Activated CD4-positive, CD25-positive, alpha-beta regulatory T cell treated with anti-CD3 and anti-CD28 coated beads, Interleukin-2, amount 50 U/mL, for 72 hours (primary cell): ENCODE measurements at places on chromosomes 3 and 15.

DNA sequence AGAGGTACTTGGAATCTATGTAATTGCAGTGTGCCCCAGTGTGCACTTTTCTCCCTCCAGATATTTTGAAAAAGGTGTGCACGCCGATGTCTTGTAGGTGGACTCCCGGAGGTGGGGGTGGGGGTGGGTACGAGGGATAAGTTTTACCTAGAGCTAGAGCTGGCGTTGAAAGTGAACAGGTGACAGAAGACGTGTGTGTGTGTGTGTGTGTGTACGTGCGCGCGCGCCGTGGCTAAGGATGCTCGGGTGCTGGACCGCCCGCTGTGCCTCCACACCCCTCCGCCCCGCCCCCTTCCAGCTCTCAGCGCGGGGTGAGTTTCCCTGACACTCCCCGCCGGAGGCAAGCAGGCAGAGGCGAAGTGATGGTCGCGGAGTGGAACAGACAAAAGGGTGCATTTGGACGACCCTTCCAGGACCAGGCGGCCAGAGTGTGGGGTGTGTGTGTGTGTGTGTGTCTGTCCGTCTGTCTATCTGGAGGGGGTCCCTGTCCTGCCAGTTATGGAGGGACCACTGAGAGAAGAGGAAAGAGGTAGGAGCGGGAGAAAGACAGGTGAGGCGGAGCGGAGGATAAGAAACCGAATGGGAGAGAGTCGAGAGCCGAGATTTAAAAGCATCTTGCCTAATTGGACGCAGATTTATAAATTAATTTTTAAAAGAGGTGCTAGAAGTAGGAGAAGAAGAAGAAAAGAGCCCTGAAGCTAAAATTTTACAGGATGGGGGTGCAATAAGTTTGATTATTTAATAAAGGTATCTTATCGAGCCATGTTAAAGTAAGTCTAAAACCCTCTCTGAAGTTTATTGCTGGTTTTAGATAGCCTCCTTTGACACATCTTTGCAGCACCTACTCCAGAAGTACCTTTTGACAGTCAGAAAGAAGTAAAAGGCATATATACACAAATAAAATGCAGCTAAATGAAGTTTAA lies 335.8 kb upstream of the THRB start:
- DNase-seq = no peak

DNA sequence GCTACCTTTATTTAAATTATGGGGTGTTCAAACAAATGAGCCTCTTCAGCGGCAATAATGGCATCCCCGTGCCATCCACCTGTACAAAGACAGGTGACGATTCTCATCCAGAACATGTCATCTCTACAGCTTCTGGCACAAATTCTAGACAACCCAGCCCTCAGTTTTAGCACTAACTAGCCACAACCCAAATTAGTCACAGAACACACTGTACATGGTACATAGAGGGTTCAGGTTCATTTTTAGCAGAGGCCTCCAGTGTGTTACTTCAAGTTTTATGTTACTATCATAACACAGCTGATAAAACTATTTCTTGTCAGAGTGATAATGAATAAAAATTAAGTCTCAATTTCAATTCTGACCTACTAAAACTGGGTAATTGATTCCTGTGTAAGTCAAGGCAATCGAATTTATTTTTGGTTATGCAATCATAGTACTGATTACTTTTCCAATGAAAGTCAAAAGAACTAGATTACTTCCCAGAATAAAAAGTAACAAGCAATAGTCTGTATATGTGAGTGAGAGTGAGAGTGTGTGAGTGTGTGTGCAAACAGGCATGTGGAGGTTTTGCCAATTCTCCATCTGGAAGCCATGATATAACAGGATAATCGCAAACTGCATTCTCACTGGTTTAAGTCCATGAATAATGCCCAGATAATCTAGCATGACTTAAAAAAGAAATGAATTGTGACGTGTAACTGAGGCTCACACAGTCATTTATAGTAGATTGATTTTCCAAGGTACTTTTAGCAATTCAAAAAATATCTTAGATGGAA lies 37.4 kb downstream of the SHQ1 start:
- no peak for DNase-seq

DNA sequence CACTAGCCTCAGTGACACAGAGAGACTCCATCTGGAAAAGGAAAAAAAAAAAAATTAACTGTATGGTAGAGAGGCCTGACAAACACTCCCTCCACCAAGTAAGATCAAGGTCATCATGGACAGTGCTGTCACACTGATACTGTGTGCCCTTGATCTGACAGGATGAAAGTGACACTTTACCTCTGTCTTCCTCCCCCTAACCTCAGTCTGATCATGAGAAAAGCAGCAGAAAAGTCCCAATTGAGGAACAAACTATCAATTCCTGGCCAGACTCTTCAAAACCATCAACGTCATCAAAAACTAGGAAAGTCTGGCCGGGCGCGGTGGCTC lies 26.7 kb downstream of the PGPEP1L start:
- DNase-seq = no peak

GRCh38 chr3:83498361-83499016 lies 1460.3 kb upstream of the CADM2 start:
- no peak for DNase-seq

DNA sequence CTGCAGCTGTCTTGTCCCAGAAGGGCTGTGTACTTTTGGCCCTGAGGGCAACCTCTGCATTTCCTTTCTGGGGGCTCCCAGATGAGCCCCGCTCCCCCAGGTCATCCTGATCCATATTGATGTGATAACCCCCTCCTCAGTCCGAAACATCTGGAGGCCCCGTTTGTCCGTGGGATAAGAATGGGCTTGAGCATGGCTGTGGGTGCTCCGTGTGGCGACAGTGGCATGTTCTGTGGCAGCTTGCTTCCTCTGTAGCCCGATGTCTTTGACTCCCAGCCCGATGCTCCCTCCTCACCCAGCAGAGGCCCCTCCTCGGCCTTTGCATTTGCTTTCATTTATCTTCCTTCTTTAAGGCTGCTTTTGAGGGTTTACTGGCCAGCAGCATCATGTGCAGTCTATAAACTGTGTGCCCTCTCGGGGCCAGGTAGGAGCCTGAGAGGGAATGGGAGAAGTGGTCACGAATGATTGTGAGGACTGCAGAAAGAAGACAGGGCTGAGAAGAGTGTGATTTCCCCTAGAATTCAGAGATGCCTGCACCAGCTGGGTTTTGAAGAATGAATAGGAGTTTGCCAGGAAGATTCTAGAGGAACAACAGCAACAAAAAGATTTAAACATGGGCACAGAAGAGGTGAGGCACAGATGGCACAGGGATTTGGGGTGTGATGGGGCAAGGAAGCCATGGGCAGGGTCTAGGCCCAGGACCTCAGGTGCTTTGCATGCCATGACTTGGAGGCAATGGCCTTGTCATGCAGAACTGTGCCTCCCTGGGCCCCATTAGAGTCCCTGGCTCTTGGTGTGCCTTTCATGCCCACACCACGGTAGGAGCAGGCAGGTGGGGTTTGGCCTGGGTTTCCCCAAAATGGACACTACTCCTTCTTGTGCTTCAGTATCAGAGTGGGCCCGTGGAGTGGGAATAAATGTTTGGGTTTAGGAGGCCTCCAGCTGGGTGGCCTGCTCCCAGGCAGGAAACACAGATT lies 34.2 kb downstream of the APBA2 start:
- no peak for DNase-seq

- DNase-seq = no peak
Observed at GRCh38 chr3:137525471-137525870, 238.6 kb upstream of the SOX14 start.

- DNase-seq = no peak
Observed at GRCh38 chr15:50463423-50464358, 39.5 kb downstream of the USP8 start.

- DNase-seq = no peak
Observed at GRCh38 chr3:14929310-14930074, 17.9 kb upstream of the NR2C2 start.

GRCh38 chr3:110767838-110768237 lies 303.8 kb upstream of the NECTIN3 start:
- no peak for DNase-seq

DNA sequence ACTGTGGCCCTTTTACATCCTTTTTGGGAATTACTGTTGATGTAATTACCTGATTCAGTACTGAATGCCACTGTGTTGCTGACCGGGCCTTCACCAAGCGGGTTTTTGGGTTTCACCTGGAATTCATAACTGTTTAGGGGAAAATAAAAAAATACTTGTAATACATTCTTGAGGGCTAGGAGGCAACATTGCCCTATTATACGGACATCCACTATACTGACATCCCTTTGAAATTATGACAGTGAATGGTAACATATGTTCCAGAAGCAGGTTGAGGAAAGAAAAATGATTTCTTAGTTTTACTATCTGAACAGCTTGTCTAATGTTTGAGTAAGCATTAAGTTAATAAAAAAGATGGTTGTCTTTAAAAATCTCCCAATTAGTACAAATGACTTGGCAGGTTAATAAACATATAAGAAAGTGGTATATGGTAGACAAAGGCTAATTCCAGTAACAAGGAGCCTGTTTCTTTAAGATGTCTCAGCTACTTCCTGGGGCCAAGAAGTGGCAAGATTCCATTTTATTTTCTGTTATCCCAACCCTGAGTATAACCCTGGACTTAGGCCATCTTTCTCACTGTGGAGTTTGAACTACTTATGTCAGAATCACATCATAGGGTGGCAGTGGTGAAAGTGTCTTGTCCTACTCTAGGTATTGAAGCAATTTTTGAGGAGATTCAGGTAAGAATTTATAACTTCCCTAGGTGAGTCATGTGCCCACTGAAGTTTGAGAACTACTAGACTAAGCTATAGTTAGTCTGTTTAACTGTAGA lies 45.5 kb downstream of the TFG start:
- no peak for DNase-seq

DNA sequence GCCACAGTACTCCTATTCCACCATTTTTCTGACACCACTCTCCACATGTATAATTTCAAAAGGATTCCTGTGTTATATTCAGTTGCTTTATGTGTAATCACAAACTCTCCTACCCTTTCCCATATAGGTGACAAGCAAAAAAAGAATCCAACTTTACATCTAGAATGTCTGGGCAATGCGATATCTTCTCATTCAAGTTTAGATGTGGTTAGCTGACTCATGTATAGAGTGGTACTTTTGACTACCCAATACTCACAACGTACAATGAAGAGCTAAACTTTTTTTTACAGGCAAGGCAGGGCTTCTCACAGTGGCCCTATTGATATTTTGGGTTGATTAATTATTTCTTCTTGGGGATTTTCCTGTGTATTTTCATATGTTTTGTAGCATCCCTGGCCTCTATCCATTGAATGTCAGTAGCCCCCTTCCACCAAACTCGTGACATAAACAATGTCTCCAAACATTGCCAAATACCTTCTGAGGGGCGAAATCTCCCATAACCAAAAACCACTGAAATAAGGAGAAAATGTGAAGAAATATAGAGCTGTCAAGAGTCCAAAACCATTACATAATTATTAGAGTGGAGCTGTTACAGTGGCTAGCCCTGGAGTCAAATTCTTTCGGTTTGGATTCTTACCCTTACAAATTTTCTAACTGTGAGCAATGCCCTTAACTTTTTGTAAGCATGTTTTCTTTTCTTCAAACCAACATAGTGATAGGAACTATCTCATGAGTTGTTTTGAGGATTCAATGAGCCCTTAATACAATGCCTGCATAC lies 342.6 kb downstream of the NSUN3 start:
- DNase-seq = no peak

GRCh38 chr3:65466300-65466988 lies 572.3 kb downstream of the MAGI1 start:
- DNase-seq = no peak

DNA sequence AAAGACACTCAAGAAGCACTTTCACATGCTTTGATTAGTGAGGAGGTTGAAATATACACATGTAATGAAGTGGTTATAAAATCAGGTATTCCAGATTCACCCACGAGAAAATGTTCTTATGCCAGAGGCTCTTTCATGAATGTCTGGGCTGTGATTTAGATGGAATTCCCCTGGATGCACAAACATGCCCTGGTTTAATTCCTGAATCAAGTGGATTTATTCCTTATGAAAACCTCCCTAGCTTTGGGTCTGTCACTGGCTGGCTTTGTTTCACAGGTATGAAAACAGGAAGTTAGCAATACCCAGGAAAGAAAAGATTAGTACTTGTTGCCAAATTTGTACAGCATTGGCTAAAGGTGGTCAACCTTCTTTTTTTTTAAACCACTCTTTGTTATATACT lies 1123.0 kb downstream of the ROBO1 start:
- DNase-seq = no peak

DNA sequence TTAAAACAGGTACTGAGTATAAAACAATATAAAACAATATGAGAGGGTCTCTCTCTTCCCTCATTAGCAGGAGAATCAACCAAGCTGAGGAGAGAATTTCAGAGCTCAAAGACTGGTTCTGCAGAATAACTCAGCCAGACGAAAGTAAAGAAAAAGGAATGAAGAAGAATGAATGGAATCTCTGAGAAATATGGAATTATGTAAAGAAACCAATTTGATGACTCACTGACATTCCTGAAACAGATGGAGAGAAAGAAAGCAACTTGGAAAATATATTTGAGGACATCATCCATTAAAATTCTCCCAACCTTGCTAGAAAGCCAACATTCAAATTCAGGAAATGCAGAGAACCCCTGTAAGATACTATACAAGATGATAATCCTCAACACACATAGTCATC lies 630.9 kb downstream of the PYDC2 start:
- no peak for DNase-seq

GRCh38 chr3:177196456-177197040 lies 734 bp downstream of the TBL1XR1 start:
- DNase-seq = peak; percentile 63

DNA sequence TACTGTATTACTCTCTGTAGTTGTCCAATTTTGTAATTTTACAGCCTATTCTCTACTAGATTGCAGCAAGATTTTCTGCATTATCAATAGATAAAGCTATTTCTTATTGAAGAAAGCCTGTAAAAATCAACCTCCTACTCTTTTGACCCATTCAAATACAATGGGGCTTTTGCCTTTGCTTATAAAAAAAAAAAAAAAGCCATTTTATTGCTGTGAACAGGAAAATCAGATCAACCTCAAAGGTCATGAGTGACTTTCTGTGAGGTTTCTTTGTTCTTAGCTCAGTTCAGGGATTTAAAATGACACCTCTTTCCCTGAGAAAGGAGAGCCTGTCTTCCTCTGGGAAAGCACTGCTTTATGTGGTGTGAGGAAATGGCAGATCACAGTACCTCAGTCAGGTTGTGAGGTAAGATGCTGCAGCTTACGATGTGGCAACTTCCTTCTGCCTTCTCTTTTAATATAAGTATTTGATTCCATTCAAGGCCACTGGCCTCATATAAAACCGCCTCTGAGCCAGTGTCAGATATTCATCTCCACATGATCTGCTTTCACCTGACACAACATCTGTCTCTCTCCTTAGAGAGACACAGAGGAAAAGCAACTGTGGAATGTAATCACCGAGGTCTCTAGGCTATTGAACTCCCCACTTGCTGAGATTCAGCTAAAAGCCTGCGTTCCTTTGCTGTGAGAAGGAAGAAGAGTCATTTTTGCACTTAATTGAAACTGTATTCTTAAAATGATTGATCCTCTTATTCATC lies 161.5 kb upstream of the MB21D2 start:
- DNase-seq = no peak
